ENCODE measurements at places on chromosomes 13 and 19.

DNA sequence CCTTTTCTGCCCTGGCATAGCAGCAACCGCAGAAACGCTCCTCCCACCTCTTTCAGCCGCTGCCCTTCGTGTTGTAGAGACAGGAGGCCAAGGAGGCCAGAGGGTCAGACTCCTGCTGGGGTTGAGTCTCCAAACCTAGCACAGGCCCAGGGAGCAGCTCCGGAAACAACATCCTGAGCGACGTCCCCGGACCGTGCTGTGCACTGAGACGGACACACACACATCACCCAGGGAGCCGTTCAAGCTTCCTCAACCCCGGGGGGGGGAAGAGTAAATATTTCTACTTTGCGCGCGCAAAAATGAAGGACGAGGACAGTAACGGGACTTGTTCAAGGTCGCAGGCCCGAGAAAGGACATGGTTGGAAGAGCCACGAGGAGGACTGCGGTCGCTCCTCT lies 657 bp downstream of the ZNF550 start:
- no peak for DNase-seq

DNA sequence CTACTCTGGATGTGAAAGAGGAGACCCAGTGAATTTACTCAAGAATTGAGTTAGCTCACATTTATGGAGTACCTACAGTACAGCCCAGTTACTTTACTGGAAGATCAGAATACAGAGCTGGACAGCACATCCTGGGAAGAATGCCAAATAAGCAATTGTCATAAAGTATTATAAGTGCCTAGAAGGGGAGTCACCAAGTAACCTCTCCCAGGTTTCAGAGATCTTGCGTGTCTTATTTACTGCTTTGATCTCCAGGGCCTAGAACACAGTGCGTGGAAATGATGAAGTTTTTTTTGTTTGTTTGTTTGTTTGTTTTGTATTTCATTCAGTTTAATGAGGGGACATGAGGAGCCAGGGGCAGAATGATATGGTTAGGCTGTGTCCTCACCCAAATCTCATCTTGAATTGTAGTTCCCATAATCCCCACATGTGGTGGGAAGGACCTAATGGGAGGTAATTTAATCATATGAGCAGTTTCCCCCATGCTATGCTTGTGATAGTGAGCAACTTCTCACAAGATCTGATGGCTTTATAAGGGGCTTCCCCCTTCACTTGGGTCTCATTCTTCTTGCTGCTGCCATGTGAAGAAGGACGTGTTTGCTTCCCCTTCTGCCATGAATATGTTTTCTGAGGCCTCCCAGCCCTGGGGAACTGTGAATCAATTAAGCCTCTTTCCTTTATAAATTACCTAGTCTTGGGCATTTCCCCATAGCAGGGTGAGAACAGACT lies 5.2 kb downstream of the GARRE1 start:
- DNase-seq: no peak

DNA sequence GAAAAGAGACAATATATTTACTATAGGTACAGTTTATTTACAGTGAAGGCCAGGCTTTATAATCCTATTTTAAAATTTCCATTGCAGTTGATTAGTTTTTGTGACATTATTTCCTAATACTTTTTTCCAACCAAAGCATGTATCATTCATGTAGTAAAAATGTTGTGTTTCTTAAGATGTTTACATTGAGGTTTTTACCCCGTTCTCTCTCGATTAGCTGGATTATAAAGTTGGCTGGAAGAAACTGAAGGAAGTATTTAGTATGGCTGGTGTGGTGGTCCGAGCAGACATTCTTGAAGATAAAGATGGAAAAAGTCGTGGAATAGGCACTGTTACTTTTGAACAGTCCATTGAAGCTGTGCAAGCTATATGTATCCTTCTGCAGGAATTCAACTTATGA lies 21.2 kb downstream of the HNRNPM start:
- DNase-seq: no peak

DNA sequence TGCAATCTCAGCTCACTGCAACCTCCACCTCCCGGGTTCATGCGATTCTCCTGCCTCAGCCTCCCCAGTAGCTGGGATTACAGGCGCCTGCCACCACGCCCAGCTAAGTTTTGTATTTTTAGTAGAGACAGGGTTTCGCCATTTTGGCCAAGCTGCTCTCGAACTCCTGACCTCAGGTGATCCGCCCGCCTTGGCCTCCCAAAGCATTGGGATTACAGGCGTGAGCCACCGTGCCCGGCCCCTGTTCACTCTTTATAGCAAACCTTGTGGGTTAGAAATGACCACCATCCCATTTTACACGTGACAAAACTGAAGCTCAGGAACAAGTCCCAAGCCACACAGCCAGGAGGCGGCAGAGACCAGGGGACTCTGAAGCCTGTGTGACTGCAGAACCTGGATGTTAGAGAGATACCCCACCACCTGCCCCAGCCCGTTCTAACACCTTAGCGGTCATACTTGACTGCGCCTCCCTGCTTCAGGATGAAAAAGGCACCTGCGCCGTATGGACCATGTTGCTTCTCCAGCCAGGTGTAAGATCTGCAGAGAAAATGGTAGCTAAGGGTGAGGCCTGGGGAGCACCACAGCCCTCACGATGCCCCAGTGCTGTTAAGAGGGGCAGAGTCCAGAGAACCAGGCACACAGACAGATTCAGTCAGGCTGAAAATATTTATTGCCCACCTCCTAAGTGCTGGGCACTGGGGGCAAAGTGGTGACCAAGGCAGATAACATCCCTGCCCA lies 3.6 kb downstream of the DMAC2 start:
- DNase-seq: no peak

- DNase-seq: no peak
These were observed 48.6 kb downstream of the ZNF91 start for GRCh38 chr19:23346696-23347095.

- DNase-seq: no peak
These were observed 117.2 kb downstream of the UBL3 start for GRCh38 chr13:29733147-29733611.

GRCh38 chr19:43640424-43640757 lies 741 bp upstream of the CADM4 start:
- no peak for DNase-seq

DNA sequence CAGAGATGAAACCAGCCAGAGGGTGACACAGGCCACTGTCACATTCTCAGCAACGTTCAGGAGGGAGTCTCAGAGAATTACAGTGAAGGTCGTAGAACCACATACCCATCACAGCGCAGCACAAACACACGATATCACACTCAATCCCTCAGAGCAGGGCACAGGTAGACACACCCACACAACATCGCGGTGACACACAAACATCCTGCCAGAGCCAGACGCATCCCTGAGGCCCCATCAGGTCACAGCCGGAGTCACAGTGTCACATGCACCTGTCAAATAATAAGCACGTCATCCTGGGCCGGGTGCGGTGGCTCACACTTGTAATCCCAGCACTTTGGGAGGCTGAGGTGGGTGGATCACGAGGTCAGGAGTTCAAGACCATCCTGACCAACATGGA lies 17.5 kb downstream of the ELAVL3 start:
- DNase-seq: no peak
